NCI-H1930 (cell line): ENCODE measurements at places on chromosomes 3 and 15.

DNA sequence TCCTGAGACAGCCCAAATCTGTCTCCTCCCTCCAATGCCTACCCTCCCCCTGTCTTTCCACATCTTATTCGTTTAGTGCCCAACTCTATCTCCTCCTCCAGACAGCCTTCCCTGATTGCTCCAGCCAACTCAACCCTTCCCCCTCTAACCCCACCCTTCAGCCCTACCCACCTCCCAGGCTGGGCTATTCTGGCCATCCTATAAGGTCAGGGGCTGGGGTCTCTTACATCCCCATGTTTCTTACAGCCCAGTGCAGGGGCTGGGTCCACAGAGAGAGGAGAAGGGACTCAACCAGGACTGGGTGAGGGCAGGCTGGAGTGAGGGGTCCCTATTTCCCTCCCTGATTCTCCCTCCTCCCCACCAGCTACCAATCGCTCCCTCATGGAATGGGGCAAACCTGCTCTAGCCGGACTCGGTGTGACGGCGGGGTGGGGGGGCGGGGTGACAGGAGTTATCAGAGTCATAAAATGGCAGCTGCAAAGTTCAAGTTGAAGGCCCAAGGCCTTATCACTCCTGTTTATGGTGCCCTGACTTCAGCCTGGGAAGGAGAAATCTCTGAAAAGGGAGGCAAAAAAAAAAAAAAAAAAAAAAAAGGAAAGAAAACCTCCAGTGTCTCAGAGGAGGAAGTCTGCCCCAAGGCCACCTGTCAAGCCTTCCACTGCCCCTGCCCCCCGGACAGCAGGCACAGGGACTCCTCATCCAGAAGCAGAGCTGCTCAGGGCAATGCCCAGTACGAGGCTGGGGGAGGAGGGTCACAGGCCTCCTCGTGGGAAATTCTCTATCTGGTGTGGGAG, 2.1 kb downstream of the VIPR1 start:
- no peak for DNase-seq

- no peak for DNase-seq
Measured at GRCh38 chr3:4196506-4197147, 106.5 kb upstream of the SETMAR start.

DNA sequence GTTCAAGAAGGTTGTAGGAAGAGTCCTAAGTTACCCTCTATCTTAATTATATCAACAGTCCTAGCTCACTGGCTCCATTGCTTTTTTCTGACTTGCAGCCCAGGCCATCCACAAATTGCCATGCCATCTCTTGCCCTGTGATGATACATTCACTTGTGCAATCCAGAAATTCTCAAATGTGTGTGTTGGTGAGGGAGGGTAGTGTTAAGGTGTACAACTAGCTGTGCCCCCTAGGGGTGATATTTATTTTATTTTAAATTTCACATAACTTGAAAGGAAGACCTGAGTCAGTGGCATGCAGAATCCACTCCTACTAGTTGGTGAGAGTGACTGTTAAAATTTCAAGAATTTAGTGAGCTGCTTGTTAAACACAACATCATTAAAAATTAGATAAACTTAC, 156.1 kb upstream of the ANKRD28 start:
- no peak for DNase-seq

GRCh38 chr3:192850451-192850981, 67.1 kb downstream of the MB21D2 start:
- no peak for DNase-seq

DNA sequence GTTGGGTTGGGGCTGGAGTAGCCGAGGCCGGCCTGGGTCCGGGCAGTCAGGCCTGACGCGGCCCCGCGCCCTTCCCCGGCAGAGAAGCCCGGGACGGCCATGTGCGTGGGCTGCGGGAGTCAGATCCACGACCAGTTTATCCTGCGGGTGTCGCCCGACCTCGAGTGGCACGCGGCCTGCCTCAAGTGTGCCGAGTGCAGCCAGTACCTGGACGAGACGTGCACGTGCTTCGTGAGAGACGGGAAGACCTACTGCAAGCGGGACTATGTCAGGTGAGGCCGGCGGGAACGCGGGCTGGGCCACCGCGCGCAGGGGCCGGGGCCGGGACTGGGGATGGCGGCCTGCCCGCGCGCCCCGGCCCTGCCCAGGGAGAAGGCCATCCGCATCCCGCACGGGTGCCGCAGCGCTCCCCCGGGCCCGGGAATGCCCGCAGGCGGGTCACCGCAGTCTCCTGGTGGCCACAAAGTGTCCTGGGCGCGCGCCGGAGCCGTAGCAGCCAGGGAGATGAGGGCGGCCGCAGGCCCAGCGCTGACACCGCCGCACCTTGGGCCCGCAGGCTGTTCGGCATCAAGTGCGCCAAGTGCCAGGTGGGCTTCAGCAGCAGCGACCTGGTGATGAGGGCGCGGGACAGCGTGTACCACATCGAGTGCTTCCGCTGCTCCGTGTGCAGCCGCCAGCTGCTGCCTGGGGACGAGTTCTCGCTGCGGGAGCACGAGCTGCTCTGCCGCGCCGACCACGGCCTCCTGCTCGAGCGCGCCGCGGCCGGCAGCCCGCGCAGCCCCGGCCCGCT, 1.3 kb downstream of the ISL2 start:
- DNase-seq, result no peak

- no peak for DNase-seq
Measured at GRCh38 chr3:150136242-150136641, 165.5 kb upstream of the PFN2 start.

DNA sequence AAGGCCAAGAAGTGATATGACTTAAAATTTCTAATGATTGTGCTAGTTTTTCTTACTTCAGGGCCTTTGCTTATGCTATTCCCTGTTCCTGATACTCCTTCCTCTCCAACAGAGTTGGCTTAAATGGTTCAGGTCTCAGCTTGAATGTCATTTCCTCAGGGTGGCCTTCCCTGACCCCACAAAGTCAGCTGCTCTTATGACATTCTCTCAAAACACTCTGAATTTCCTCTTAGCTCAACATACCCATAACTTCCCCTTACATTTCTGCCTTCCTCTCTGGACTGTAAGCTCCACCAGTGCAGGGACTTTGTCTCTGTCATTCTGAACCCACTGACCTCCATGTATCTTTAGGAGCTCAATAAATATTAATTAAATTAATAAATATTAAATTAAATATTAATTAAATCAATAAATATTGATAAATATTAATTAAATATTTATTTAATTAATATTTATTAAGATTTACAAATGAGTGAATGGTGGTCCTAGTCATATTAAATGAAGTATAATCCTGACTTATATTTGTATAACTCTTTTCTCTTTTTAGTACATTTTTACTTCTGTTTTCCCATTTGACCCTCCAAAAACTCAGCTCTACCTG, 17.9 kb upstream of the TMCC1 start:
- no peak for DNase-seq
